ENCODE measurements at places on chromosomes 2 and 18.

DNA sequence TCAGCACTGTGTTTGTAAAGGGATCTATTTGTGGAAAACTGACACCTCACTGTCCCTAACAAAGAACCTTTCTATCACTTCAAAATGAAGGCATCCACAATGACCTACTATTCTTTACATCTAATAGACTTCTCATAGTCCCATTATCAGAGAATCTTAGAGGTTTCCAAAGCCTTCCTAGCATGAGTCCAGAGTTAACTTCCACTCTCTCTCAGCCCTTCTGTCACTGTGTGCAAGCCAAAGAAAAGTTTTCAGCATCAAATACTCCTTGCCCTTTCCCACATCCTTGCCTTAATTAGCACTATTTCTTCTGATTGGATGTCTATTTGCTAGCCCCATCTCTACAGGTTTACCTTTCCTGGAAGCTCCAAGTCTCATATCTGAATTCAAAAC is 178.5 kb downstream of the ERBB4 start:
- no peak for DNase-seq

- DNase-seq, result no peak
Observed at GRCh38 chr2:55401124-55401523, 18.5 kb downstream of the CCDC88A start.

- no peak for DNase-seq
Observed at GRCh38 chr2:72106978-72107377, 40.7 kb downstream of the CYP26B1 start.

- no peak for DNase-seq
Observed at GRCh38 chr18:12372406-12372805, 4.6 kb downstream of the AFG3L2 start.

GRCh38 chr2:57937456-57937855 is 109.2 kb upstream of the VRK2 start:
- no peak for DNase-seq

- no peak for DNase-seq
Observed at GRCh38 chr18:31268985-31269406, 49.0 kb upstream of the DSG1 start.

DNA sequence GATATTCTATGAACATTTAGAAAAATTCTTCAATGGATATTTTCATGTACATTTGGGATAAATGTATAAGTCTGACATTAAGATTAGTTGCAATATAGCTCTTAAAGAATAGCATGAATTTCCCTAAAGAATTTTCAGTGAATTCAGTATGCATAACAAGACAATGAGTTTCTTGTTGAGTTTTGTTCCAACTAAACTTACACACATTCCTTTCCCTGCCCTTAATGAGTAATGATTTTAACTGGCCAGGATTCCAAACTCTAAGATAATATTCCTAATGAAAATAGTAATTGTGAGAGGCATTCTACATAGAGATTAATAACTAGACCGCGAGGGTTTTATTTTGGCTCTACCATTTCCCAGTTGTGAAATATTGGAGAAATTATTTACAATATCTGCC is 390.3 kb upstream of the GALNT5 start:
- no peak for DNase-seq

DNA sequence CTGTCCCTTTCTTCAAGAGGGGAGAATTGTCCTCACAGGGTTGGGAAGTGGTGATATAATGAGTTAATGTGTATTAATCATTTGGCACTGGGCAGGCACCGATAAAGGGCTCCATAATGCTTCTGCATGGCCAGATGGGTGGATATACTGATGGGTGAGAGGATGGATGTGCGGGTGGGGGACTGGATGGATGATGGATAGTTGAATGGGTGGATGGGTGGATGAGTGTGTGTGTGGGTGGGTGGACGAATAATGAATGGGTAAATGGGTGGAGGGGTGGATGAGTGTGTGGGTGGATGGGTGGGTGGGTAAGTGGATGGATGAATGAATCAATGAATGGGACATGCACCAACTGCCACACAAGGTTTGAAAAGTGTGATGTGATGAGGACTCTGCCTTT is 127.2 kb downstream of the ACKR3 start:
- no peak for DNase-seq

DNA sequence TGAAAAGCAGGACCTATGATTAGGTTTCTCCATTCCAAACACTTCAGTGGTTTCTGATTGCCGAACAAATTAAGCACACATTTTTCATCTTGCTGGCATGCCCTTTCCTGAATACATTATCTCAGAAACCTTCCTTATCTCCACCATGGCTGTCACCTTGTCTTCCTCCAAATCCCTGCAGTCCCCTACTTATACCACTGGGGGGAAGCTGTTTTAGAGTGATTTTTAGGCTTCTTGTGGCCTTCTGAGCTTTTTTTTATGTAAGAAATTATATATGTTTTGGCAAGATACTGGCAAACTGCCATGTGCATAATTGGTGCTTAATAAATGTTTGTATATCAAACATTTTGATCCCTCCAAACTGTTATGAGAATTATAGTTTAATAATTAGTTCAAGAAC is 229.2 kb downstream of the MYT1L start:
- no peak for DNase-seq

DNA sequence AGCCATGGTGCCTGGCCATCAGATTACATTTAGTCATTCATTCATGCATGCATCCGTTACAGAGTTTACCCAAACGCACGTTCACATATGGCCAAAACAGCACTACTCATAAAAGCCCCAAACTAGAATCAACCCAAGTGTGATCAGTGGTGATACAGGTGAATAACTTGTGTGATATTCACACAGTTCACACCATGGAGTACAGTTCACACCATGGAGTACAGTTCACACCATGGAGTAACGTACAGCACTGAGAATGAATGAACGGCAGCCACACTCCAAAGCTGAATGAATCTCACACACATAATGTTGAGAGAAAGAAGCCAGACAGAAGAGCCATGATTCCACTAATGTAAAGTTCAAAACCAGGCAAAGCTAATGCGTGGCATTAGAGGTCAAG is 12.3 kb upstream of the SLC66A3 start:
- no peak for DNase-seq

DNA sequence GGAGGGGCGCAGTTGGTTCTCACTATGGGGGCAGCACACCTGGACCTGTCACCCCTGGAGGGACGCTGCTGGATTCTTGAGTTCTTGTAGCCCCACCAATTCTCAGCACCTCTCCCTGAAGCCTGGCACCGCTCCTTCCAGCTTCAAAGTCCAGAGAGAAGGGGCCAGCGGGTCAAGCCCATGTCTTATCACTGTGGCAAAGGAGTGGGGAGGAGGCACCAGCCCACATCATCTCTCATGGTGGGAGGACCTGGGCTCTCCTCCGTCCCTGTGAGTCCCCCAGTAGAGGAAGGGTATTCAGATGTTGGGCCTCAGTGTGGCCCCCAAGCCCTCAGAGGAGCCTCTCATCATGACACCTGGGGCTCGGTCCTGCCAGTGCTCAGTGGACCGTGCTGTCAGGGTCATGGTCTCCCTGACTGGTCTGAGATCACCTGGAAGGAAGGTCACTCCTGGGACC is 67.4 kb downstream of the HS1BP3 start:
- DNase-seq, result no peak

DNA sequence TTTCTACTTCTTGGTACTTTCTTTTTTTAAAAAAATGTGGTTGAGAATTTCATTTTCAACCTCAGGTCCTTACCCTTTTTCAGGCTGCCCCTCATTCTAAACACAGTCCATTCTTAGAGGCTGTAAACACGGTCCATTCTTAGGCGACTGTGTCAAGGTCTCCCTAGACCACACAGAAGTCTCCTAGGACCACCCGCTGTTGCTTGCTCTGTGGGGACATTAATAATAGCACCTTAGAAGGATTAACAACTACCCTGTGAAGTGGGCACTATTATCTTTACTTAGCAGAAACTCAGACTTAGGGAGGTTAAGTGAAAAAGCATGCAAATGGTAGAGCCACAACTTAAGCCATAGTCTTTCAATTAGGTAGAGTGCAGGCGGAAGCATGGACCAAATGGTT is 91.7 kb downstream of the RBMS1 start:
- no peak for DNase-seq

- DNase-seq, result no peak
Observed at GRCh38 chr2:129820908-129821307, 158.6 kb upstream of the RAB6C start.

GRCh38 chr2:60528281-60529020 is 25.0 kb downstream of the BCL11A start:
- no peak for DNase-seq

DNA sequence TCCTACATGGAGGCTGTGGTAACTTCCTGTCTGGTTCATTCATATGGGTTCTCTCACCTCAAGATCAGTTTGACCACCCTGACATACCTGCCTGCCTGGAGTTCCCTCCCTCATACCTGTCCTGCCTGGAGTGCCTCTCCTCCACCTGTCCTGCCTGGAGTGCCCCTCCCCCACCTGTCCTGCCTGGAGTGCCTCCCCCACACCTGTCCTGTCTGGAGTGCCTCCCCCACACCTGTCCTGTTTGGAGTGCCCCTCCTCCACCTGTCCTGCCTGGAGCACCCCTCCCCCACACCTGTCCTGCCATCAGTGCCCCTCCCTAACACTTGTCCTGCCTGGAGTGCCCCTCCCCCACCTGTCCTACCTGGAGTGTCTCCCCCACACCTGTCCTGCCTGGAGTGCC is 461.9 kb downstream of the PTPRM start:
- DNase-seq, result no peak

DNA sequence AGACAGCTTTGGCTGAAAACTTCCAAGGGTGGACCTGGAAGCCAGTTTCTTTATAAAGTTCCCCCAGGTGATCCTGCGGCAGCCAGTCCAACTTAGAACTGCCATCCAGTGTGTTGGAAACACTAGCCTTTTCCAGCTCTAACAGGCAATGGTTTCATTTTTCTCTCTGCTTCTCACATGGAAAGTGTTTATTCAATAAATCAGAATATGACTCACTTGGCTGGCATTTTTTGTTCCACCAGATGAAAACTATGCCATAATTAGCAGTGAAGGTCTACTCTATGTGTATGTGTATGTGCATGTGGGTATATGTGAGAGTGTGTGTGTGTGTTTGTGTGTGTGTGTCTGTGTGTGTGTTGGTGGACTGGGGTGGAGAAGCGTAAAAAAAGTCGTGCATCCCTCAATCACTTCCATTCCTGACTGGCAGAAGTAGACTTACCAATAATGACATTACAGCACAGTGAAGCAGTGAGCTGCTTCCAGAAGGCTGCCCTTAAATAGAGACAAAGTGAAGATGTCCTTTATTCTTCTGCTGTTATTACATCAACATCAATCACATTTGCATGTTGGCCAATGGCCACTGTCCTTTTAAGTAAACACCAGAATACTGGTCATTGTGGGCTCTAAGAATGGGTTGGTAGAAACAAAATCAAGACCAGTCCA is 90.9 kb upstream of the SETBP1 start:
- no peak for DNase-seq

GRCh38 chr18:27009293-27009692 is 143.8 kb upstream of the AQP4 start:
- DNase-seq, result no peak

GRCh38 chr2:201798252-201798913 is 8.0 kb upstream of the CDK15 start:
- no peak for DNase-seq

DNA sequence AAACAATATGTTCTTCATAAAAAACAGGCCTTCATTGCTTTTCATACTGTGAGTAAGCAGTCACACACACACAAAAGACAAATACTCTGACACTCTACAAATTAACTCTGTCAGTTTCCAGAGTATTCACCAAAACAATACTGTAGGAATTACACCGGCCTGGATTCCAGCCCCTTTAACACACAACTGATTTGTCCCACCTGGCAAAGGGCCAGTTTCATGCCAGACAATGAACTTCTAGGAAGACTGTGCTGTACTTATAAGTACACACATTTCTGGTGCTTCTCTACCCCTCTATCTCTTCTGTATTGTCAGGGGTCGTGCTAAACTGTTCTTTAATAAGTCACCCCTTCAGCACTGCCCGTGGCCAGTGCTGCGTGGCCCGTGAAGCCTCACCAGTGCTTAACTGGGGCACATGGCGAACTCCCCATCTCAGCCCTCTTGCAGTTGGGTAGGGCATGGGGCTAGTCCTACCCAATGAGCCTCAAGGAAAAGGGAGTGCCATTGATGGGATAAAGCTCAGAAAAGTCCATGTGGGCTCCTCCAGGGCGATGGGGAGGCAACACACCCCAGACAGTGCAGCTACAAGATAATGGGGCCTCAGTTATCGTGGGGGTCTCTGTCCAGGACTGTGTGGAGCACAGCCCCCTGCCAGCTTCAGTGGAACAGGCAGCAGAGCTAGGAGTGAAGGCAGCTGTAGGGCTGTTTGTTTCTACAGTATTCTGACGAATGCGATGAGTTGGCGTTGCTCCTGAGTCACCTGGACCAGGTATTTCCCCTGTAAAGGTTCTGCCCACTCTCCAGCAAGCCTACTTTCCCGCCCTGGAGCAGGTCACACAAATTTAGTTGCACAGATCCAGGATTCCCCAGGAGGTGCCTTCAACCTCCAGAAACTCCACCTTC is 99.0 kb downstream of the SP3 start:
- DNase-seq, result no peak

GRCh38 chr18:52341608-52342381 is 1.8 kb downstream of the DCC start:
- DNase-seq, result no peak

- DNase-seq, result no peak
Observed at GRCh38 chr2:98759338-98759737, 28.4 kb upstream of the MGAT4A start.

DNA sequence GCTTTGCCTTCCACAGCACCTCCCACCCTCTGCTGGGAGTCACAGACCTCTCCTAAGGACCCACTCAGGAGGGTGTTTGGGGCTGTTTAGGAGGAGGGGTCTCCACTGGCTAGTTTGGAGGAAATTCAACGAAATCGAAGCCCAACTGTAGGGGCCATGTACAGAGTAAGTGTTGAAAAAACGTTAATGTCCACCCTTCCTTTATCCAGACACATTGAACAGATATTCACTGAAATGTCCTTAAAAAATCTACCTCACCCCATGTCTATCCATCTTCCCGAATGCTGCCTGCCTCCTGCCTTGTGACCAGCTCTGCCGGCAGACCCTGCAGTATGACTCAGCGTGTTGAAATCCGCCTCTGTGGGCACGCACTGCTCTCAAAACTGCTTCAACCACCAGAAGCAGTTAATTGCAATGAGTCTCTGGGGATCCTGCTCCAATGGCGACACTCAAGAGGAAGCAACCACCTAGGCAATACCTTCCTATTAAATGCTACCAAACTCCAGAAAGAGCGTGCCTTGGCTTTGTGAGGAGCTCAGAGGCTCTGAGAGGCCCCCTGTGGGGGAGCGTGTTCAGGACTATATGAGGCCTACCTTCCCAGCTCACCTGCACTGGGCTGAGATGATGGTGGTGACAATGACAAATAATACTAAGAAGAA is 61.4 kb upstream of the RTN4 start:
- no peak for DNase-seq

GRCh38 chr2:1740716-1741589 is 3.4 kb downstream of the PXDN start:
- DNase-seq, result no peak

DNA sequence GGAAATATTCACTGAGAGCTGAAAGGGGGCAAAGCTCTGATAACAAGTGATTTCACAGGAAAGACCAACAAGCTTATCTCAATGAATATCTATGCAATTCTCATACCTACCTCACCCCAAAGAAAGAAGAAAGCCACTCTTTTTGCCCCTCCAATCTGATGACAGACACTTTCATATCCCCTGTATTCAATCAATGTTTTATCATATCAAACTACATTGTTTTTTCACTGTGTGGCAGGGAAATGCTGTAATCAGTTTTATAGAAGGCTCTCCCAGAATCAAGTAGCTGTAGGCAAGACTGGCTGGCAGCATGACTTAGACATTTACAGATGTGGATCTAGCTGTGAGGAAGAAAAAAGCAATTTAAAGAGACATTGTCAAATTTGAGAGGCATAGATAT is 81.3 kb upstream of the PIK3C3 start:
- DNase-seq, result no peak

GRCh38 chr2:201182650-201183364 is at the start of gene CASP10:
Gene CASP10, plus strand, starts transcription at chr2:201183141. Its CDS starts 2,637 bp downstream, at chr2:201185778.
- no peak for DNase-seq
